ENCODE measurements at places on chromosomes 6 and 20. TPM values are rescaled to one million over a fixed set of nuclear protein-coding genes. Genes with fewer than 3 reads are reported as not detected.

The BPIFA1 gene
- not detected for total RNA-seq

The SLC32A1 gene
- total RNA-seq, result 34.4 TPM

The C6orf163 gene
- 6.2 TPM for total RNA-seq

The APCDD1L gene
- total RNA-seq, result not detected

The SLC35D3 gene
- total RNA-seq, result 1.4 TPM

The TAGAP gene
- total RNA-seq, result 1.6 TPM

The GNAS-AS1 gene
- 1.2 TPM for total RNA-seq

The SYNDIG1 gene
- 18.0 TPM for total RNA-seq

The PPP1R11 gene
- 29.3 TPM for total RNA-seq

The LY6G6D gene
- not detected for total RNA-seq

The LPA gene
- 7.6 TPM for total RNA-seq

The OPN5 gene
- total RNA-seq, result not detected

The MEP1A gene
- total RNA-seq, result not detected

The DLK2 gene
- 8.3 TPM for total RNA-seq

The CGA gene
- total RNA-seq, result not detected

The TUBB gene
- total RNA-seq, result 1,178 TPM

The SIGLEC1 gene
- total RNA-seq, result 0.23 TPM

The GGTLC1 gene
- not detected for total RNA-seq

The SMLR1 gene
- total RNA-seq, result not detected

The EGFL8 gene
- total RNA-seq, result 7.8 TPM

The E2F1 gene
- 3.7 TPM for total RNA-seq

The BACH2 gene
- 20.3 TPM for total RNA-seq

The IP6K3 gene
- 0.46 TPM for total RNA-seq

The MRS2 gene
- 19.6 TPM for total RNA-seq

The PROKR2 gene
- total RNA-seq, result 4.8 TPM

The BHLHE23 gene
- not detected for total RNA-seq

The TOMM6 gene
- total RNA-seq, result 42.7 TPM

The SLC26A8 gene
- total RNA-seq, result 9.0 TPM

The TMEM217 gene
- 1.8 TPM for total RNA-seq

The AKAP12 gene
- 120 TPM for total RNA-seq

The RFX6 gene
- not detected for total RNA-seq

The OR2H2 gene
- total RNA-seq, result not detected

The MICA gene
- 2.3 TPM for total RNA-seq

The FRS3 gene
- total RNA-seq, result 11.3 TPM

The RHAG gene
- total RNA-seq, result 0.92 TPM

The ENTPD6 gene
- 64.1 TPM for total RNA-seq

The YIPF3 gene
- 66.7 TPM for total RNA-seq

The NPEPL1 gene
- 11.3 TPM for total RNA-seq

The ADGRF4 gene
- total RNA-seq, result not detected

The TRIM10 gene
- 0.23 TPM for total RNA-seq

The DACT2 gene
- 4.6 TPM for total RNA-seq

The TRIM40 gene
- not detected for total RNA-seq

The RREB1 gene
- 3.5 TPM for total RNA-seq

The ABHD12 gene
- 69.2 TPM for total RNA-seq

The CST3 gene
- 422 TPM for total RNA-seq

The LINC00237 gene
- total RNA-seq, result 10.8 TPM

The DPPA5 gene
- total RNA-seq, result not detected
